ENCODE measurements at places on chromosomes 2 and 18. TPM values are rescaled to one million over a fixed set of nuclear protein-coding genes. Genes with fewer than 3 reads are reported as not detected.

GRCh38 chr2:239308661-239309397, 92.0 kb downstream of the HDAC4 start:
- DNase-seq: no peak

DNA sequence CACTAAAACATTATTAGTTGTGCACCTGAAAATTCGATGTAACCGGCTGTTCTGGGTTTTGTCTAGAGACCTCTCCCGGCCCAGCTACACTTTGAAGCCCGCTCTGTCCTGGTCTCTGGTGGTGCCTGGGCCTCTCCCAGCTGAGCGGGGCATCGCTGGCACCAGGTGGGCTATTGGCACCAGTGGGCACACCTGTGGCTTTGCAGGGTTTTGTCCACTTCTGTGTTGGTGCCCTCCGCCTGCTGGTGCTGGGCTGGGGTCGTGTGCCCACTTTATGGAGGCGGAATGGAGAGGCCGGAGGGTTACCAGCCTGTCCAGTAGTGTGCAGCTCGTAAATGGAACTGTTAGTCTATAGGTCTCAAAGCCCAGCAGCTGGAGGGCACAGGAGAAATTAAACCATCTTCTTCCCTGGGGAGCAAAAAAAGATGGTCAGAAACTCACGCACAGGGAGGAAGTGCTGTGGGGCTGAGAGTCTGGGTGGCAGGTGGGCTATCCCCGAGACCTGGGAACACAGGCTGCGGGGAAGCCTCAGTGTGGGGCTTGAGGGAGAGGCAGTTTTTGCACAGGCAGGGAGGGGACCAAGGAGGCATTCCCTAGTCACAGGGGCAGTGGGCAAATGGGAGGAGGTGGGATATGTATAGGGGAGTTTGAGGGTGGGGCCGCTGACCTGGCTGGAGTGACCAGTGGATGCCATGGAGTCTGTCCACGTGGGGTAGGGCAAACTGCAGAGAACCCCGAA, 30.4 kb downstream of the SH3BP4 start:
- no peak for DNase-seq

DNA sequence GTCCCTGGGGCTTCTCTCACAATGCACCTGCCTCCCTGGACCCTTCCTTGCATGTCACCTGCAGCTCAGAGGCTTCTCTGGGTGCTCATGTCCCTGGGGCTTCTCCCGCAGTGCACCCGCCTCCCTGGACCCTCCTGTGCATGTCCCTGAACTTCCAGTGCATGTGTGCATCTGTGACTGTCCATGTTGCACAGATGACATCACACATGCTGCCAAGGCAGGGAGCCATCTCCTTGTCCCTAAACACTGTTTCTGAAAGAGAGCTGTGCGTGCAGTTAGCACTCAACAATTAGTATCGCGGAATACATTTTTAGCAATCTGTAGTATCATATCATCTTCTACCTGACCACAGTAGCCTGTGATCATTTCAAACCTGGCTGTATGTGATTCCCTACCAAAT, 216.4 kb upstream of the PXDN start:
- no peak for DNase-seq

DNA sequence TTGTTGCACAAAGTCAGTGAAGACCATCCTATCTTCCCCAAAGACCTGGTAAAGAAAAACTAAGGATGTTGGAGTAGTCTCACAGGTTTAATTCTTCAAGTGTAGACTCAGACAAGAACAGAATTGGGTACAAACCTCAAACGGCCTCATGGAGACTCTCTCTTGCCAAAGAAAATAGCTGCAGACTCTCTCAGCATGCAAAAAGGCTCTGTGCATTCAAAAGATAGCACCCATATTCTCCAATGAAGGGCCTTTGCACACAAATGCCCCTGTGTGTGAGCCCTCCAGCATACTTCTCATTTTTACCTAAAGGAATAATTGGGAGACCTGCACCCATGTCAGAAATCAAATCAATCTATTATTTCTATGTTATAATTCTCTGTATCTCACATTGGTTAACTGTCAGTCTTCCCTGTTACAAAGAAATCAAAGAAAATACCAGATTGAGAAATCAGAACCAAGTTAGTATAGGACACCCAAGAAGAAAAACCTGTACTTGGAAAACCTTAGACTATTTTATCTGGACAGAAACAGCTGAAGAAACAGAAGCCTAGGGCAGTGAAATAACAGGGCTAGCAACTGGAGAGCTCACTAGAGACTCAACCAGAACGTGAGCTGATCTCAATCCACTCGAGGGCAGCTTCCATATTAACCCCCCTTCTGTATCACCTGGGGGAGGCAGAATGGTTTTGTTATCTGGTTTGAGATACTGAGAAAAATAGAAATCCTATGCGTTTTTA, 134.7 kb upstream of the DNAJC10 start:
- no peak for DNase-seq

DNA sequence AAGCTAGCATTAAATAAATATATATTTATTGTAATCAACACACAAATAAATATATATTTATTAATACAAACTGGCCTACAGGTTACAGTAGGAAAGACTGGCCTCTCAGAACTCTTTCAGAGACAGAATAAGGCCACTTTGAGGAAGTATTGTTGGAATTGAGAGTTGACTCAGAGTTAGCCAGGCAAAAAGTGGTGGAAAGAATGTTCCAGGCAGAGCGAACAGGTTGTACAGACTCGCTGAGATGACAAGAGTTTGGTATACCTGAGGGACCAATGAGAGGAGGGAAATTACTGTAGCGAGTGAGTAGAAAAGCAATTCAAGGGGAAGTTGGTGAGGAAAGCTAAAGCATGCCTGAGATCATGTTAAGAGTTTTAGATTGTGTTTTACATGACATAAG, 19.0 kb upstream of the XDH start:
- DNase-seq: no peak

- no peak for DNase-seq
Observed at GRCh38 chr18:78309307-78309706, 670.3 kb upstream of the SALL3 start.

GRCh38 chr18:72700961-72701710, 157.0 kb upstream of the CBLN2 start:
- DNase-seq: peak; percentile 14

GRCh38 chr18:24413148-24413547, 13.3 kb upstream of the IMPACT start:
- DNase-seq: no peak

- DNase-seq: no peak
Observed at GRCh38 chr2:180991820-180992219, 11.4 kb downstream of the UBE2E3 start.

IL36RN gene
- polyA plus RNA-seq: 0.46 TPM

MERTK gene
- polyA plus RNA-seq: 0.05 TPM

REG3A gene
- polyA plus RNA-seq: not detected

SERPINB13 gene
- 4.2 TPM for polyA plus RNA-seq

TCF23 gene
- not detected for polyA plus RNA-seq

DNAJC5G gene
- polyA plus RNA-seq: not detected

PSMA8 gene
- not detected for polyA plus RNA-seq

Measured in mammary epithelial cell (primary cell).